Hair follicle dermal papilla cell (primary cell): ENCODE measurements at places on chromosomes 5 and 9. TPM values are rescaled to one million over a fixed set of nuclear protein-coding genes. Genes with fewer than 3 reads are reported as not detected.

CD72 gene
- 0.73 and 1.1 TPM in 2 replicates for total RNA-seq

KIAA1958 gene
- 4.4 and 5.0 TPM in 2 replicates for total RNA-seq

PRDM9 gene
- not detected in 2 replicates for total RNA-seq

SPINK13 gene
- total RNA-seq, result not detected in 2 replicates

PDGFRB gene
- 497 and 543 TPM in 2 replicates for total RNA-seq

SLC34A3 gene
- total RNA-seq, result under 0.01 TPM in 1 of 2 replicates, not detected in the other

NME5 gene
- 1.7 and 1.8 TPM in 2 replicates for total RNA-seq

TEX48 gene
- not detected in 2 replicates for total RNA-seq

PCDHGB2 gene
- 4.1 and 4.6 TPM in 2 replicates for total RNA-seq

AGTPBP1 gene
- total RNA-seq, result 25.1 and 28.2 TPM in 2 replicates

BTNL8 gene
- not detected in 2 replicates for total RNA-seq

FRMPD1 gene
- total RNA-seq, result not detected in 2 replicates

CDH9 gene
- total RNA-seq, result 0.12 TPM in 1 of 2 replicates, not detected in the other

FSTL4 gene
- not detected in 2 replicates for total RNA-seq

PDZD2 gene
- total RNA-seq, result 0.81 and 6.0 TPM in 2 replicates

FCN2 gene
- total RNA-seq, result 0.24 TPM in 1 of 2 replicates, not detected in the other

POLR1E gene
- 26.8 and 28.2 TPM in 2 replicates for total RNA-seq

ANXA2R gene
- 1.9 and 3.6 TPM in 2 replicates for total RNA-seq

DIRAS2 gene
- total RNA-seq, result 0.12 and 0.16 TPM in 2 replicates

FOXD4 gene
- 0.16 and 0.24 TPM in 2 replicates for total RNA-seq

ECSCR gene
- 1.8 TPM in 1 of 2 replicates, not detected in the other for total RNA-seq

IL17B gene
- total RNA-seq, result not detected in 2 replicates

PAPPA gene
- 165 and 230 TPM in 2 replicates for total RNA-seq

HTR1A gene
- total RNA-seq, result not detected in 2 replicates

SPATA31C1 gene
- not detected in 2 replicates for total RNA-seq

GSN gene
- total RNA-seq, result 839 and 844 TPM in 2 replicates

CDH10 gene
- 0.12 and 0.16 TPM in 2 replicates for total RNA-seq

CMBL gene
- total RNA-seq, result 6.7 and 8.7 TPM in 2 replicates

PCDHB9 gene
- total RNA-seq, result 0.97 and 2.2 TPM in 2 replicates

SLC6A3 gene
- not detected in 2 replicates for total RNA-seq

AGPAT2 gene
- 36.0 and 37.6 TPM in 2 replicates for total RNA-seq

HEMGN gene
- total RNA-seq, result not detected in 2 replicates

SLC25A48 gene
- not detected in 2 replicates for total RNA-seq

ARL14EPL gene
- 0.32 TPM in 1 of 2 replicates, not detected in the other for total RNA-seq

CNOT6 gene
- 6.8 and 7.0 TPM in 2 replicates for total RNA-seq

SH3TC2 gene
- 1.5 and 1.7 TPM in 2 replicates for total RNA-seq

AGGF1 gene
- total RNA-seq, result 21.6 and 22.7 TPM in 2 replicates

PCDHGB5 gene
- 28.4 and 32.7 TPM in 2 replicates for total RNA-seq

KIF3A gene
- total RNA-seq, result 8.1 and 9.7 TPM in 2 replicates

NUTM2G gene
- not detected in 2 replicates for total RNA-seq

ADCY2 gene
- total RNA-seq, result under 0.01 and 0.65 TPM in 2 replicates

SAXO1 gene
- total RNA-seq, result under 0.01 TPM in 2 replicates

RMRP gene
- 68,660 and 79,842 TPM in 2 replicates for total RNA-seq

GPRIN1 gene
- 3.4 and 3.9 TPM in 2 replicates for total RNA-seq

BTNL9 gene
- total RNA-seq, result not detected in 2 replicates

TRMO gene
- 18.7 and 19.8 TPM in 2 replicates for total RNA-seq

AGXT2 gene
- not detected in 2 replicates for total RNA-seq

PAEP gene
- total RNA-seq, result not detected in 2 replicates
